ENCODE measurements at places on chromosomes 3 and 15.

- no peak for DNase-seq
Observed at GRCh38 chr3:8624612-8625011, 20.0 kb downstream of the SSUH2 start.

- DNase-seq: no peak
Observed at GRCh38 chr3:174352227-174352626, 506.9 kb upstream of the NAALADL2 start.

DNA sequence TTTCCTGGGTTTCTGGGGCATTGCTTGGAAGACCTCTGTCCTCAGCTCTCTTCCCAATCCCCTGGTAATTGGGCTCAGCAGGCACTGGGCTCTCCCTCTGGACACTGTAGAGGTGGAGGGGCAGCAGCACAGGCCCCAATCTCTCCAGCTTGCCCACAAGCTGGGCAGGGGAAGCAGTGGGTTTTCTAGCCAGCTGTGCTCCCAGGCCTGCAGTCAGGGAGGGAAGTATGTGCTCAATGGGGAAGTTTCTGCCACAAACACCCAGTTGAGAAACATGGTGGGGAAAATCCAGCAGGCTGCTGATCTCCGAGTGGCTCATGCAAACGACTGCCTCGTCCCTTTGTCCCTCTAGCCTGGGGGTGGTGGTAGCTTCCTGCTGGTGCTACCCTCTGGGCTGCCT, 12.8 kb upstream of the RFT1 start:
- DNase-seq: no peak

DNA sequence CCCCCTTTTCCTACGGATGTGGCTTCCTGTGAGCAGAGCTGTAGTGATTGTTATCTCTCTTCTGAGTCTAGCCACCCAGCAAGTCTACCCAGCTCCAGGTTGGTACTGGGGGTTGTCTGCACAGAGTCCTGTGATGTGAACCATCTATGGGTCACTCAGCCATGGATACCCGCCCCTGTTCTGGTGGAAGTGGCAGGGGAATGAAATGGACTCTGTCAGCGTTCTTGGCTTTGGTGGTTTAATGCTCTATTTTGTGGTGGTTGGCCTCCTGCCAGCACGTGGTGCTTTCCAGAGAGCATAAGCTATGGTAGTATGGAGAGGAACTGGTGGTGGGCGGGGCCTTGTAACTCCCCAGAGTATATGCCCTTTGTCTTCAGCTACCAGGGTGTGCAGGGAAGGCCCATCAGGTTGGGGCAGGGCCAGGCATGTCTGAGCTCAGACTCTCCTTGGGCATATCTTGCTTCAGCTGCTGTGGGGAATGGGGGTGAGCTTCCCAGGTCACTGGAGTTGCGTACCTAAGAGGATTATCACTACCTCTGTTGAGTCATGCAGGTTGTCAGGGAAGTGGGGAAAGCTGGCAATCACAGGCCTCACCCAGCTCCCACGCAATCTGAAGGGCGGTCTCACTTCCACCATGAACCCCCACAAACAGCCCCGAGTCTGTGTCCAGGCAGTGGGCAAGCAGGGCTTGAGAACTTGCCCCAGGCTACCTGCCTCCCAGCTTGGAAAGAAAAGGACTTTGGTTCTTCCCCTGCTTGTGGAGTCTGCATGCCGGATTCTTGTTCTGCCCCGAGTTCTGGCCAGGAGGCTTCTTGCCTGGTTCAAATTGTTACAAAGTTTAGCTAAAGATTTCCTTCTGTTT, 9.0 kb upstream of the ADGRG7 start:
- DNase-seq: no peak

DNA sequence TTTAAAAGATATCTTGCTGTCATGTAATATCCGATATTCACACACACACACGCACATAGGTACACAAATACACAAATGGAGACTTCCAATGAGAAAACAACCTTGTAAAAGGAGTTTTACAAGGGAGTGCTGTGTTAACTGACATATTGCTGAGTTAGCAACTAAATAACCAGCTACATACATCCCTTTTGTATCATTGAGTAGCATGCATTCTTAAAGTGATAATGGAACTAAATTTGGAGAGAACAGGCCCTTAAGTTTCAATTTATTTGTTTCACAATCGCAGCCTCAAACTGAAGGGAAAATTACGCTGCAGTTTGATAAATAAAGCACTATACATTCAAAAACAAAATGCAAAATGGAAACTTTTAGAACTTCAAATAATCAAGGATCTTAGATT, 1046.0 kb upstream of the NR2F2 start:
- DNase-seq: no peak

DNA sequence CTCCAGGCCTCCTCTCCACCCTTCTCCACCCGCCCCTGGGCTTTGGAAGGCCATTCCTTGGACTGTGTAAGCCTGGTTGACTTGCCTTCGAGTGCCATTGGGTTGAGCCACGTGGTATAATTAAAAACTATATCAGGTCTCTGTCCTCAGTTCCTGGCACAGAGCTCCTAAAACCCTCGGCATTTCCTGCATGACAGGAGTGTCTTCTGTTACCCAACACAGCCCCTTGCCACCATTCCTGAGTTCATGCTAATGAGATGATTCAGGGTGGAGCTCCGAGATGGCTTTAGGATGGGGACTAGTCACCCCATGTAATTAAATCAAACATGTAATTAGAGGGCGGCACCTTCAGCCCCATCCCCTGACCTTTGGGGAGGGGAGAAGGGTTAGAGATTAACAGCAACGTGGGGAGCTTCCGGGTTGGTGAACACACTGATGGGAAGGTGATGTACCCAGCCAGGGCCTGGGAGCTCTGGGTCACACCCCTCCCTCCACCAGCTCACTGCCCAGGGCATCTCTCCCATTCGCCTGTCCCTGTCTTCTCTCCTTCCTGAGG, 256.4 kb downstream of the FAM43A start:
- no peak for DNase-seq

DNA sequence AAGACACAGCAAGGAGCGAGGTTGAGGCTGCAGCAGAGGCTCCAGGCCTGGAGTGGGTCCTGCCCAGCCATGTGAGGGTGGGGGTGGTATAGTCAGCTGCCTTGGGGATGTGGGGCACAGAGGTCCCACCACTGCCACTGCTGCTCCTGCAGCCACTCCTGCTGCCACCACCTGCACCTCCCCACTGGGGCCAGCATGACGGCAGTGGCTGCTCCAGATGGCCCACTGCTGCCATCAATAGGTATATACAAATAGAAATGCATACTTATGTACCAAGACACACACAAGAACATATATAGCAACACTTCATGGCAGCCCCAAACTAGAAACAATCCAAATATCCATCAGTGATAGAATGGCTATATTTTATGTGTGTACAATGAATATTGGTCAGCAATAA, 10.0 kb upstream of the TOP2B start:
- no peak for DNase-seq

- DNase-seq: no peak
Observed at GRCh38 chr3:171695426-171695825, 114.9 kb downstream of the PLD1 start.

DNA sequence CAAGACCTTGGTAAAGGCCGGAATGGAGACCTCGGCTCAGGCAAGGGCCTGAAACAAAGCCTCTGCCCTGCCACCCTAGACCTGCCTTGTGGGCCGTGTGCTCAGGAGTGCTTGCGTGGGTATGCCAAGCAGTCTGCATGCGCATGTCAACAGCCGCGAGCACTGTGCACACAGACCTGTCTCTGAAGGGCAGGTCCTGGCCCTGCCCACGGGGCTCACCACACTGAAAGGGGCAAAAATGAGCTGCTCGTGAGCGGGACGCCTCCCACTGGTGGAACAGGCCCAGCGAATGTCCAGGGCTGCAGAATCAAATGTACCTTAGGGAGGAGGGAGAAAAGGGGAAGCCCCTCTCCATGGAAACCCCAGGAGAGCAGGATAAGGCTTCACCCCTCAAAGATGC, 44.3 kb upstream of the FGD5 start:
- DNase-seq: no peak

DNA sequence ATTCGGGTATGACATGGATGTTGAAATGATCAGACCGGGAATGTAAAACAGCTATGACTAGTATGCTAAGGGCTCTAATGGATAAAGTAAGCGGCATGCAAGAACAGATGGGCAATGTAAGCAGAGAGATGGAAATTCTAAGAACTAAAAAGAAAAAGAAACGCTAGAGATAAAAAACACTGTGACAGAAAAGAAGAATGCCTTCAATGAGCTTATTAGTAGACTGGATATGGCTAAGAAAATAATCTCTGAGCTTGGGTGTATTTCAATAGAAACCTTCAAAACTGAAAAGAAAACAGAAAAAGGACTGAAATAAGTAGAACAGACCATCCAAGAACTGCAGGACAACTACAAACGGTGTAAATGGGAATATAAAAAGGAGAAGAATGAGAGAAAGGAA, 101.2 kb downstream of the HES1 start:
- no peak for DNase-seq

DNA sequence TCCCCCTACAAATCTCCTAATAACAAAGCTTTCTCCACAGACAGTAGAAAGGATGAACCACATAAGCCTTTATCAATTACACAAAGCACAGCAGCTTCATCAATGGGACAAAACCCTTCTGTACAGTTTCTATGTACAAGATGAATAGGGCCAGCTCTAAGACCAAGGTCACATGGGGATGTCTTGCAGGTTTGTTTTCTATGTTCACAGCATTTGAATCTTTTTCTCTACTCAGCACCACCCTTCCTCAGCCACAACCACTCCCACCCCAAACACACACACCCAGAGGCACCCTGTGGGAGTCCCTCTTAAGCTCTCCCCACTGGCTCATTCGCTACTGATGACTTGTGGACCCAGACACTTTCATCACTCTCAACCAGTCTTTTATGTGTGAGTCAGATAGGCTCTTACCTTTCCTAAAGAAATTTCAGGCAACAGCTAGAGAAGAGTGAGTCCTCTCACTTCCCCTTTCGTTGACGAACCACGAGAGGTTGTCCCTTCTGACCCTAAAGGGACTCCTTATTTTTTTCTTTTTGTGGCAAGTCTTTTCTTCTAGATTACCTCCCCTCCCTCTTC, 57.9 kb downstream of the ARHGAP31 start:
- DNase-seq: no peak

GRCh38 chr3:145735631-145736030, 425.4 kb downstream of the PLOD2 start:
- DNase-seq: no peak

GRCh38 chr3:124700880-124701684, 29.2 kb upstream of the UMPS start:
- no peak for DNase-seq

- no peak for DNase-seq
Observed at GRCh38 chr3:167887096-167887495, 151.6 kb downstream of the SERPINI1 start.

- no peak for DNase-seq
Observed at GRCh38 chr3:70914862-70915261, 602.4 kb upstream of the MDFIC2 start.

DNA sequence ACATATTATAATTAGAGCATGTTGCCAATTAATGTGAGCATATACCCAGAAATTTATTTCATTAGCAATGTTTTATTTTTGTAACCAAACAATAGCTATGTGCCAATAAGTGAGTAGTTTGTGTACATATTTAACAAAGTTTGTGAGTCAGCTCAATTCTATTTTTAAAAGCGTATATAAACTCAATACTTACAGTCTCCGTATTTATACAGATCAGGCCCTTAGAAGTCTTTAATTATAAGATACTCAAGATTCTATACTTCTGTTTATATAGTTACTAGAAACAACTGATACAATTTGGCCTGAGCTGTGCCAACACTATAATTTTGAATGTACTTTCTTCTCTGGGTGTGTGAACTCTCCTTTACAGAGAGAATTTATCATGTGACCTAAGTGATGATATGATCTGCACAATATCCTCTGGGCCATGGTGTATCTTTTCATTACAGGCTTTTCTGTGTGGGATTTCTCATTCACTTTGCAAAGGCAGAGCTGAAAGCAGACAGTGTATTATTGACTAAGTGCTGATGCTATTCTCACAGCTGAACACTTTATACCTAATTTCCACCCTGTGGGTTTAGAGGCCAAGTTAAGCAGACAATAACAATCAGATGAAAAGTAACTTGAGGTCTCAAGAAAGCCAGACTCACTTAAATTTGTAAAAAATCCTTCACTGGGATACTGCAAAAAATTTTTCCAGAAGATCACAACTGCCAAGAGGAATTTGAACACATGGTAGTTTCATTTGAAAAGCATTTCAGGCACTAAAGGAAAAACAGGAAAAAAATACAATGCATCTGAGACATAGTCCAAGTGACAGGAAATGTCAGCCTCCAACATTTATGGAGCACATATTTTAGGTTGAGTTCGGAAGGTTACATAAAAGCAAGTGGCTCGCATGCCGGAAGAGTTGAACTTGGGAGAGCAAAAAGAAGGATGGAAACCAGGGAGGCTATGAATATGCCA, 277.9 kb upstream of the SEMA6D start:
- no peak for DNase-seq

- no peak for DNase-seq
Observed at GRCh38 chr3:47097864-47098263, 66.0 kb downstream of the SETD2 start.

DNA sequence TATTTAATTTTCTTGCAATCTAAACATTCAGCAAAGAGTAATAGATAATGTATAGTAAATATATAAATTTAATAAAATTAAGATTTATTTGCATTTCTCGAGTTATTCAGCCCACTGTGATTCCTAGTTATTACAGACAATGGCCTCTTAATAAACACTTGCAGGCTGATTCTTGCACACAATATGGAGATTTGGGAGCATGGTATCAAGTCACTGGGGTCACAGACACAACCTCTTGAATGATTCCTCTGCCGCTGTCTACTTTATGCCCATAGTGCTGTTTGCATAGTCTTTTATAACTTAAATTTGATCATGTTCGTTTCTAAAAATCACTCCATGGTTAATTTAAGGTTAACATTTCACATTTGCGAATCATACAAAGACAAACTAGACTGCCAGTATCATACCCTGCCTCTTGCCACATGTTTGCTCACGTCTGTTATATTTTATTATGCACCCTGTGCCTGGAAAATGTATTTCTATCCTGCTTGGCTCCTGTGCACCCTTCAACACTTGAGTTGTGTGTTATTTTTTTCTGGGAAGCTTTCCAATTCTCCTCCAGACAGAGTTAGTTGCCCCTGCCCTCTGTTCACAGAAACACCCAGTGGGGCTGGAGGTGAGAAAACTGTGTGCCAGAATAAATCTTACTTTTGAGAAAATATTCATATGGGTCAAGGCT, 206.3 kb upstream of the ROBO1 start:
- no peak for DNase-seq

DNA sequence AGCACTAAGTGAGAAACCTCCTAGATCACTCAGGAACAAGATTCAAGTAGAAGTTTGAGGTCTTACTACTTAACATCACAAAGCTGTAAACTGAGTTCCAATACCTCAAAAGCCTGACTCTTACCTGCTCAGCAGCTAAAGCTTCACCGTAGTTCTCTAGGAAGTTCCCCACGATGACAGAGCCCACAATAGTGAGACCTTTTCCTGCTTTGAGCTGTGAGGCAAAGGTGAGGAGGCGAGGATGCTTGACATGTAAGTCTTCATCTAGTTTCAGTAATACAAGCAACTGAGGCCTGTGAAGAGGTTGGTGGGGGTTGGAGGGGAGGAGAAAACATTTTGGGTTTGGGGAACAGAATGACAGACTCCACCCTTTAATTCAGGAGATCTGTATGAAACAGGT, 15.7 kb downstream of the EMC4 start:
- DNase-seq: no peak

Data from NCI-H510A (cell line).